Activated CD4-positive, alpha-beta T cell treated with anti-CD3 and anti-CD28 coated beads, Interleukin-2, amount 50 U/mL, for 16 hours (primary cell): ENCODE measurements at places on chromosomes 13 and 19.

DNA sequence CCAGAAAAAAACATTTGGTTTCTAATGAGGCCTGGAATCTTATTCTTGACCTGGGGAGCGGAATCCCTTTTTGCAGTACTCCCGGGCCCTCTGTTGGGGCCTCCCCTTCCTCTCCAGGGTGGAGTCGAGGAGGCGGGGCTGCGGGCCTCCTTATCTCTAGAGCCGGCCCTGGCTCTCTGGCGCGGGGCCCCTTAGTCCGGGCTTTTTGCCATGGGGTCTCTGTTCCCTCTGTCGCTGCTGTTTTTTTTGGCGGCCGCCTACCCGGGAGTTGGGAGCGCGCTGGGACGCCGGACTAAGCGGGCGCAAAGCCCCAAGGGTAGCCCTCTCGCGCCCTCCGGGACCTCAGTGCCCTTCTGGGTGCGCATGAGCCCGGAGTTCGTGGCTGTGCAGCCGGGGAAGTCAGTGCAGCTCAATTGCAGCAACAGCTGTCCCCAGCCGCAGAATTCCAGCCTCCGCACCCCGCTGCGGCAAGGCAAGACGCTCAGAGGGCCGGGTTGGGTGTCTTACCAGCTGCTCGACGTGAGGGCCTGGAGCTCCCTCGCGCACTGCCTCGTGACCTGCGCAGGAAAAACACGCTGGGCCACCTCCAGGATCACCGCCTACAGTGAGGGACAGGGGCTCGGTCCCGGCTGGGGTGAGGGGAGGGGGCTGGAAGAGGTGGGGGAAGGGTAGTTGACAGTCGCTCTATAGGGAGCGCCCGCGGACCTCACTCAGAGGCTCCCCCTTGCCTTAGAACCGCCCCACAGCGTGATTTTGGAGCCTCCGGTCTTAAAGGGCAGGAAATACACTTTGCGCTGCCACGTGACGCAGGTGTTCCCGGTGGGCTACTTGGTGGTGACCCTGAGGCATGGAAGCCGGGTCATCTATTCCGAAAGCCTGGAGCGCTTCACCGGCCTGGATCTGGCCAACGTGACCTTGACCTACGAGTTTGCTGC is at the start of gene ICAM4:
ICAM4 (plus strand) TSS at position 153 of the 935 bp plus-strand sequence; CDS start at position 211, 58 bp downstream.
- peak; percentile 32 for DNase-seq

DNA sequence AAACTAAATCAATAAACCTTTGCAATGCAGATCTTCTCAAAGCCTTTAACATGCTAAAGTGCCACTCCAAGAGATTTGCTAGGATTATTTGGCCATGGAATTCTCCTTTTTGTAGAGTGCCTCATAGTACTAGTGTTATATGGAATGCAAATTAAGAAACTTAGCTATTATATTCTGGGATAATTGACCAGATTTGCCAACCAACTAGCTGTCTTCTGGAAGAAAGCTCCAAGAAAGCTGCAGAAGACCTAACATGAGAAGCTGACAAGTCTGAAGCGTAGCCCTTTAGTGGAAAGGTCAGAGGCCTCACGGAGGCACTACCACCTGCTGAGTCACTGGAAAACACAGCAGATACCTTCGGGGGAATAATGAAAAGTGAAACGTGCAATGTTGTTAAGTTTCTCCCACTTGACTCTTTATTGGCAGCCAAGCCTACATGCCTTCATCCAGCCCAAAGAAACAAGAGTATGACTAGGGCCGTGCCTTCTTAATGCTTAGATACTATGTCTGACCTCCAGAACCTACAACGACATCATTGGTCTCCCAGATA is 29.8 kb upstream of the KATNAL1 start:
- DNase-seq: no peak

GRCh38 chr13:46129124-46129523 is 24.3 kb upstream of the CPB2 start:
- DNase-seq: no peak

DNA sequence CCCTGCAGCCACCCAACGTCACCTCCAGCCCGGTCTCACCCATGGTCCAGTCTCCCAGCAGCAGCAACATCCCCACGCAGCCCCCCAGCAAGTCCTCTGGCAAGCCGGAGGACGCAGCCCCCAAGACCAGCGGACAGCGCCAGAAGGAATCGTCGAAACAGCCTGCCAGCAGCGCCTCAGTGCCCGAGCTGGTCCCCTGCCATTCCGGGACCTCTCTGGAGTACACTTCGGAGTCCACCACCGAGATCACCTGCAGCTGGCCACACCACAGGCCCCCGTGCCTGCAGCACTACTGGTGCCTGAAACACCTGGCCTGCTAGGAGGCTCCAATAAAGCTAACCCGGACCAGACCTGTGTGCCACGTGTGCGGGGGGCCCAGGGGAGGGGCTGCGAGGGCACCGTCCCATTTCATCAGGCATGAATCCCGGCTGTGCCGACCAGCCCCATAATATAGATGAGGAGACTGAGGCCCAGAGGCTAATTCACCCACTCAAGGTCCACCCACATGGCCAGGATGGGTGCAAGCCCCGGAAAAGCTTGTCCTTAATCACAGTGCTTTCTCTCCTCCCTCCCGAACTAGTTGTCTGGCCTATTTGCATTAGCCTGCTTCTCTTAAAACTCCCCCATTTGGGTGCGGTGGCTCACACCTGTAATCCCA is 6.7 kb downstream of the REEP6 start:
- DNase-seq: no peak

DNA sequence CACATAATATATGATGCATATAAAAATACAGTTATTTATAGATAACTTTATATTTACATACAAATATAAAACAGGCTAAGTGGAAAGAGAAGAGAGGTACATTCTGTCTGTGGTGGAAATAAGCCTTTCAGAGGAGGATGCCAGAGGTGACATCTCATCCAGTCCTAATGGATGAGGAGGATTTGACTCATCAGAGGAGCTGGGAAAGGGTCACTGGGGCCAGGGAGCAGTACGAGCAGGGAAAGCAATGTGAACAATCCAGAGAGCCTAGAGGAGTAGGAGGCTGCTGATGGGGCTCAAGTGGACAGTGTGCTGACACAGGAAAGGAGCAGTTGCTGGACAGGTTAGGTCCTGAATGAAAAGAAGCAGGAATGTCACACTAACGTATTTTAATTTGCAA is 18.6 kb downstream of the NALCN start:
- DNase-seq: no peak
